Liver (tissue), 10 donors: ENCODE measurements at places on chromosomes 3 and 15.

DNA sequence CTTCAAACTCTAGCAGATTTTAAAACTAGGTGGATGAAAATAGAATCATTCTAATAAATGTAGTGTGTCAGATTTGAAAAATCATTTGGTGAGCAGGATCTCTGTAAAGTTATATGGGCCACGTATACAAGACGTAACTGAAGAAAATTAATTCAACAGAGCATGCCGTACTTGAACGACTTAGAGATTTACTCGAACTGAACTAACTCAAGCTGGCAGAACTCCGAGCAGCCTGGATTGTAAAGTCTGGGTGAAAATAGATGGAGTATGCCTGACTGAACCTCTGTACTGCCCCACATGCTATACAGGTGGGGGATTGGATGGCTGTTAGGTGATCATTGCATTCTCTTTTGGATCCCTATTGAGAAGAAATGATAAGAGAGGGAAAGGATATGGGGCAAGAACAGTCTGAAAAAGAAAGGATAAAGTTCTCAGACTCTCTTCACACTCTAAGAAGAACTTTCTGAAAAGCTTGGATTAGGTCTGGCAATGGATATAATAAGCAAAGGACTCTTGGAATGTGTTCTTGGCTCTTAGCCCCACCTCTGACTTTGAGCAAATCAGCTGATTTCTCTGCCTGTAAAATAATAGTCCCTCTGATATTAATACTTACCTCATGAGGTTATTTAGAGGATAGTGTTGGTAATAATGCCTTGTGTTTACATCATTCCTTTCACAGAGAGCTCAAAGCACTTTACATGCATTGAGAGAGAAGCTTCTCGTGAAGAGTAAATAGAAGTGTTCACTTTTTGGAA, 147.5 kb downstream of the FILIP1L start:
- no peaks in the 10 kb centered on the region for H3K36me3 ChIP-seq
- H3K27ac ChIP-seq, result no peak overlapping the region
- no peak overlapping the region for H3K4me3 ChIP-seq
- no peaks in the 10 kb centered on the region for H3K4me1 ChIP-seq
- no peaks in the 10 kb centered on the region for H3K27me3 ChIP-seq

- no peaks in the 10 kb centered on the region for H3K4me1 ChIP-seq
- H3K4me3 ChIP-seq, result no peak overlapping the region
- DNase-seq, result no peak
- H3K27ac ChIP-seq, result no peak overlapping the region
- H3K36me3 ChIP-seq, result no peaks in the 10 kb centered on the region
- peaks cover 2% of the 10 kb centered on the region for H3K27me3 ChIP-seq
These were observed 236.5 kb downstream of the IL20RB start for GRCh38 chr3:137194301-137194700.

GRCh38 chr15:30865257-30865656, 38.5 kb upstream of the FAN1 start:
- H3K27me3 ChIP-seq, result no peaks in the 10 kb centered on the region
- no peak for DNase-seq
- H3K4me3 ChIP-seq, result no peak overlapping the region
- H3K27ac ChIP-seq, result no peak overlapping the region

DNA sequence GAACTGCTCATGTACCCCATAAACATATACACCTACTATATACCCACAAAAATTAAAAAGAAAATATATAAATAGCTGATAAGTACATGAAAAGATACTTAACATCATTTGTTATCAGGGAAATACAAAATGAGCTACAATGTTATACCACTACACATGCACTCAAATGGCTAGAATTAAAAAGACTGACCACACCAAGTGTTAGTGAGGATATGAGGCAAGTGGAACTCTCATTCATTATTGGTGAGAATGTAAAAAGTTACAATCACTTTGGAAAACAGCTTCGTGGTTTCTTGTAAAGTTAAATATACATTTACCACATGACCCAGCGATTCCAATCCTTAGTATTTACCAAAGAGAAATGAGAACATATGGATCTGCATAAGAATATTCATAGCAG, 26.5 kb downstream of the EOMES start:
- no peak for DNase-seq
- no peak overlapping the region for H3K4me3 ChIP-seq
- no peaks in the 10 kb centered on the region for H3K36me3 ChIP-seq
- no peaks in the 10 kb centered on the region for H3K4me1 ChIP-seq

DNA sequence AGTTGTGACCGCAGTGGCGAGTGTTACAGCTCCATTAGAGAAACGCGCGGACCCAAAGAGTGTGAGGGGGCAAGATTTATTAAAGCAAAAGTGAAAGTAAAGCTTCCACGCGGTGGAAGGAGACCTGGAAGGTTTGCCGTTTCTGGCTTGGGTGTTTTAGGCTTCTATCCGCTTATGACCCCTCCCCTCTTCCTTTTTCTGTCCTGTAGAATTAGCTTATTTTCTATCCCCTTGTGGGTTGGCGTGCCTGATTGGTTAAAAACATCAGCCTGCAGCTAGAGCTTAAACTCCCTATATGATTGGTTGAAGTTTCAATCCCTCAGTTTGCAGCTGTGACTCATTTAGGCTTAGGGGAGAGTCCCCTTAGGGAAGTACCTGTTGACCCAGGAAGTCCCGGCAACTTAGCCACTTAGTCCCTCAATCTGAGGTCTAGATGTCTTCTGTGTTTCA, 39.6 kb downstream of the C3orf38 start:
- no peaks in the 10 kb centered on the region for H3K4me1 ChIP-seq
- no peak overlapping the region for H3K27ac ChIP-seq
- no peak overlapping the region for H3K4me3 ChIP-seq
- no peaks in the 10 kb centered on the region for H3K36me3 ChIP-seq

DNA sequence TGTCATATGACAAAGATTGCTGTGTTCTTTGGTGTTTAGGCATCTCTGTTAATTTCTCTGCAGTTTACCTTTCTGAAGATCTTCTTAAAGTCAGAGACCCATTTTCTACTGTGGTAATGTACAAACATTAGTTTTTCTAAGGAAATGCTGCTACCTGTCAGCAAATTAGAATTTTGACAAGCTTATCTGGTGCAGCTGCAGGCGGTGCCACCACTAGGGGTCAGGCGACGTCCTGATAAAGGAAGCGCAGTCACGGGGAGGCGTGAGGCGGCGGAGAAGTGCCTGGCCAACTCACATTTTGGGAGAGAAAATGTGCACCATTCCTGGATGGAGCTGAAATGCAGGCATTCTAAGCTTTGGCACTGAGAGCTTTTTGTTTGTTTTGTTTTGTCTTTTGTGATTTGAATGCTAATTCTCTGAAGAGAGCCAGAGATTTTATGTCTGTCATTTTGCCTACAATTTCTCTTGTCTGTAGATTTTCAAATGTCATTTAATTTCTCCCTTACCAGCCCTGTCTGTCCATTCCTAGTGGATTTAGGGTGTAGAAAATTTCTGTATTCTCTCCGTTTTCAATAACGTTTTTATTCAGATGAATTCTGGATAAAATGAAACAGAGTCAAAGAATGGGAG, 24.9 kb upstream of the SIAH2 start:
- peak; percentile 90 for DNase-seq
- no peaks in the 10 kb centered on the region for H3K36me3 ChIP-seq
- H3K27me3 ChIP-seq, result no peaks in the 10 kb centered on the region
- H3K4me3 ChIP-seq, result no peak overlapping the region
- H3K4me1 ChIP-seq, result peaks cover 4% of the 10 kb centered on the region

DNA sequence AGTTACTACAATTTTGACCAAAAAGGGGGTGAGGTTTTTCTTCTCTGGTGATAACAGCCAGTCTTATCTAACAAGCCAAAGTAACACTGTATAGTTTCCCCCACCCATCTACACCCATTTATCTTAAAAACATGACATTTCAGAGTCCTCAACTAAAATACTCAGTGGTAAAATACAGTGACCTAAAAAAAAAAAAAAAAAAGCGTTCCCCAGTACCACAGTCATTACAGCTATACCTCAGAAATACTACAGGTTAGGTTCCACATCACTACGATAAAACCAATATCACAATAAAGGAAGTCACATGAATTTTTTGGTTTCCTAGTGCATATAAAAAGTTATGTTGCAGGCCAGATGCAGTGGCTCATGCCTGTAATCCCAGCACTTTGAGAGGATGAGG, 13.8 kb downstream of the DENND4A start:
- DNase-seq, result no peak
- no peak overlapping the region for H3K4me3 ChIP-seq
- peaks cover 5% of the 10 kb centered on the region for H3K4me1 ChIP-seq
- no peaks in the 10 kb centered on the region for H3K36me3 ChIP-seq
- no peak overlapping the region for H3K27ac ChIP-seq
- H3K27me3 ChIP-seq, result no peaks in the 10 kb centered on the region

GRCh38 chr15:67941648-67942310, 101.9 kb upstream of the RNU6-1 start:
- H3K4me3 ChIP-seq, result no peak overlapping the region
- H3K27ac ChIP-seq, result no peak overlapping the region
- no peaks in the 10 kb centered on the region for H3K27me3 ChIP-seq

- no peak overlapping the region for H3K4me3 ChIP-seq
- no peak overlapping the region for H3K27ac ChIP-seq
- H3K36me3 ChIP-seq, result no peaks in the 10 kb centered on the region
- no peaks in the 10 kb centered on the region for H3K27me3 ChIP-seq
These were observed 820.8 kb downstream of the IGSF11 start for GRCh38 chr3:118213892-118214291.

- H3K36me3 ChIP-seq, result no peaks in the 10 kb centered on the region
- no peak for DNase-seq
- no peak overlapping the region for H3K27ac ChIP-seq
- H3K27me3 ChIP-seq, result no peaks in the 10 kb centered on the region
These were observed 130.6 kb upstream of the BCL6 start for GRCh38 chr3:187875863-187876262.

- no peak for DNase-seq
- H3K27me3 ChIP-seq, result no peaks in the 10 kb centered on the region
- H3K4me3 ChIP-seq, result no peak overlapping the region
- H3K27ac ChIP-seq, result no peak overlapping the region
These were observed 33.7 kb upstream of the PPM1L start for GRCh38 chr3:160722331-160722730.

DNA sequence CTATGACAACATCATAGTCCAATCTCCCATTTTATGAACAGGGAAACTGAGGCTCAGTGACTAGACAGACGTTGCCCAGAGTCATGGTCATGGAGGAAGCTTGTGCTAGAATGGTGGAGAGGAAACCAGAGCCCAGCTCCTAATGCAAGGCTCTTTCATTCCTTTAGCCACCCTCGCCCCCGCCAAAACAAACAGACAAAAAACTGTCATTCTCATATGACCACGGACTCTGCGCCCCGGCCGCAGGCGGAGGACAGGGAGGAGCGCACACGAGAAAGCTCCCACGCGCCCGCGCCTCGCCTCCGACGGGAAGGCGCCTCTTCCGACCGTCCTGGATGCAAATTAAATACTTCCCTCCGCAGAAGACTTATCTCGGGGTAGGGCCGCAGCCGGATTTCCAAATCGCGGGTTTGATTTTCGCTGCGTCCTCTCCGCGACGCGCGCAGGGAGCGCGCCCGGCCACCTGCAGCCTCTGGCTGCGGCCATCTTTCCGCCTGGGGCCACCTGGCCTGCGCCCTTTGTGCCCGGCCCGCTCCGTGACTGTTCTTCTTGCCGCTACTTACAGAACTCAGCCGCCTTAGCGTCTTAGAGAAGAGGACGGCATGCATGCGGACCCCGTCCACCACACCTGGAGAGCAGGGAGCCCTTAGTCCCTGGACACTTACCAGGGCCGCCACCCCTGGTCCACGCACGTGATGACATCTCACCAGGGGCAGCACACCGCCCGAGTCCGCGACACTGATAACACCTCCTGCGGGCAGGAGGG, 670 bp upstream of the ATP13A3 start:
- no peaks in the 10 kb centered on the region for H3K27me3 ChIP-seq
- peak; percentile 55 for DNase-seq
- peaks cover 12% of the 10 kb centered on the region for H3K4me1 ChIP-seq
- no peaks in the 10 kb centered on the region for H3K36me3 ChIP-seq
- H3K4me3 ChIP-seq, result peak overlapping the region; percentile 97

GRCh38 chr15:74709011-74709410, 13.2 kb upstream of the EDC3 start:
- DNase-seq, result no peak
- no peak overlapping the region for H3K4me3 ChIP-seq
- H3K27ac ChIP-seq, result no peak overlapping the region
- no peaks in the 10 kb centered on the region for H3K27me3 ChIP-seq
- H3K36me3 ChIP-seq, result no peaks in the 10 kb centered on the region

DNA sequence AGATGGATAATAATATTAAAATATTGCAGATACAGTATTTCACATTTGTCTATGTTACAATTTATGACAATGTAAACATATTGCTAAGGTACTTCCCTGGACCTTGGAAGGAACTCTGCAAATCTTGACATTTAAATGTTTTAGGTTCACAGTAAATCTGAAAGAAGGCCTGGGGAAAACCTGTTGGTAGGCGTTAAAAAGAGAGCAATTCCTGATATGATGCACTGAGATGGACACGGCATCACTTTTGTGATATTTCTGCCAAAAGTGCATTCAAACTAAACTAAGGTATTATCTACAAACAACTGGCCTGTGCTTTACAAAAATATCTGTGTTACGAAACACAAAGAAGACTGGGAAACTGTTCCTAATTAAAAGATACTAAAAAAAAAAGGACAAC, 6.1 kb upstream of the TP63 start:
- no peak overlapping the region for H3K4me3 ChIP-seq
- no peak overlapping the region for H3K27ac ChIP-seq
- peaks cover 7% of the 10 kb centered on the region for H3K4me1 ChIP-seq
- no peaks in the 10 kb centered on the region for H3K27me3 ChIP-seq

DNA sequence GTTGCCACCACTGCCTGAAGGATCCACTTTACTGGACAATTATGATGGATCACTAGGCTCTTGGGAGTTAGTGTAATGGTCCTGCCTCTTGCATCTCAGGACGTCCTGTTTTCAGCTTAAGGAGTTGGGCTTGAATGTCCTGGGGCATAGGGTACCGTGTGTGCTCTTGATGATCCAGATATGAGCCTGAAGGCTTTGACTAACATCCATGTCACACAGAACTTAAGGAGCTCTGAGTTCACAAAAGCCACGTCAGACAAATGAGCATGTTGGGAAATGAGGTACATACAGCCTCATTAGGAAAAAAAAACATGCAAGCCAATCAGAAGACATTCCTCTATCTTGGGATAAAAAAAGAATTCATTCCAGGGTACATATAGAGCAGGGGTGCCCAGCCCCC, 40.8 kb downstream of the CA12 start:
- no peaks in the 10 kb centered on the region for H3K27me3 ChIP-seq
- no peaks in the 10 kb centered on the region for H3K36me3 ChIP-seq
- H3K27ac ChIP-seq, result no peak overlapping the region
- DNase-seq, result no peak

- H3K27ac ChIP-seq, result no peak overlapping the region
- no peaks in the 10 kb centered on the region for H3K36me3 ChIP-seq
- H3K4me3 ChIP-seq, result no peak overlapping the region
- no peaks in the 10 kb centered on the region for H3K4me1 ChIP-seq
- no peaks in the 10 kb centered on the region for H3K27me3 ChIP-seq
These were observed 59.4 kb upstream of the CD47 start for GRCh38 chr3:108150200-108150599.

GRCh38 chr15:90665288-90666134, 51.6 kb upstream of the BLM start:
- no peaks in the 10 kb centered on the region for H3K36me3 ChIP-seq
- no peaks in the 10 kb centered on the region for H3K27me3 ChIP-seq
- peak overlapping the region; percentile 40 for H3K27ac ChIP-seq
- DNase-seq, result peak; percentile 68
- H3K4me1 ChIP-seq, result no peaks in the 10 kb centered on the region
